ENCODE measurements at places on chromosomes 2 and 18.

DNA sequence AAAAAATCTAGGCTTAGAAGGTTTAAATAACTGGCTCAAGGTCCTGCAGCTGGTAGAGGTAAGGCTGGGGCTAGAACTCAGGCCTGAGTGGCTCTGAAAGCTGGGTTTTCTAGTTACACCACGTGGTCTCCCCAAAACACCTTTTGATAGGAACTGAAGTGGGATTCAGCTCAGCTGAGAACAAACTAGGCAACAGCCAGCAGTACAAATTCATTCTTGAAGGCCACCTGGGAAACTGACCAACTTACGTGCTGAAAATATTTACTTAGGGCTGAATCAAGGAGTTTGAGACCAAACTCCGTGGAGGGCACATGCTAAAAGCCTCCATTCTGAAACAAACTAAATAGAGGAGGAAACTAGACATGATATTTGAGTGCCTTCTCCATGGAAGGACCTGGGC, 67.2 kb downstream of the AOX1 start:
- no peak for DNase-seq

GRCh38 chr2:29578084-29578598, 343.2 kb downstream of the ALK start:
- no peak for DNase-seq

DNA sequence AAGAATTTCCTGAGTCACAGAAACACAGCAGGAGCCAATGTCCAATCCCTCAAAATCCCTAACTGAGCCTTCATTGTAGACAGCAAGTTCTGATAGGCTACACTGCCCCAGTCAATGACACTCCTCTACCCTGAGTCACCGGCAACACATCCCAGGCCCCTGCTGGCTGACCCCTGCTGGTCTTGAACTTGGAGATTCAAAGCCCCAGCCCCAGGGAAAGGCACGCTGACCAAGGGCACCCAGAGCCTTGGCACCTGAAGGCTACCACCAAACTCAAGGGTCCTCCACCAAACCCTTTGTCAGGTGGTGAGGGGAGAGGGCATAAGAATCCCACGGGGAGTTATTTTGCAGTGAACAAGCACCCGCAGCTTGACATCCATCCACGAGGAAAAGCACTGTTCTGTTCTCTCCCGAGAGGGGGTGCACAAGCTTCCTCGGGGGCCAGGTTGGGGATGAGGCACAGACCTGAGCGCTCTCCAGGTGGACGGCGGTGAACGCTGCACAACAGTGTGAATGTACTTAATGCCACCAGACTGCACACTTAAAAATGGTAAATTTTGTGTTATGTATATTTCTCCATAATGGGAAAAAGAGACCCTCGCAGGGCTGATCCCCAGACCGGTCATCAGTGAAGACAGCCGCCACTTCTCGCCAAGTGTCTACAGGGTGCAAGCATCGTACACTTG, 46.9 kb downstream of the TFCP2L1 start:
- no peak for DNase-seq

DNA sequence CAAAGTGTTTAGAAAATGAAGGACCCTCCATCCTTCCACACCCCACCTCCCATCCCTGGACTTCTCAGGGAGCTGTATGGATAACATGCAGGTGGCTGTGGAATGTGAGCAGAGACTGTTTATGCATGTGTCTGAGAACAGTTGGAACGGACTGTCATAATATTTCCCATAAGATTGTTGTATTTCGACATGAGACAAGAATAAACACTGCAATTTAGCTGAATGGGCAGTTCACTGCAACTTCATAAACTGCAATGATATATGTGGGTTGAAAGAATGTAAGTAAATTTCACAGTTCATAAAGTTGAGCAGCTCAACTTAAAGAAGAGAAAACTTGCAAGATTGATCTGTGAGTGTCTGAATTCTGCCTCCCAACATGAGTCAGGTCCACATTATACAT, 74.6 kb downstream of the MEP1B start:
- DNase-seq = no peak

DNA sequence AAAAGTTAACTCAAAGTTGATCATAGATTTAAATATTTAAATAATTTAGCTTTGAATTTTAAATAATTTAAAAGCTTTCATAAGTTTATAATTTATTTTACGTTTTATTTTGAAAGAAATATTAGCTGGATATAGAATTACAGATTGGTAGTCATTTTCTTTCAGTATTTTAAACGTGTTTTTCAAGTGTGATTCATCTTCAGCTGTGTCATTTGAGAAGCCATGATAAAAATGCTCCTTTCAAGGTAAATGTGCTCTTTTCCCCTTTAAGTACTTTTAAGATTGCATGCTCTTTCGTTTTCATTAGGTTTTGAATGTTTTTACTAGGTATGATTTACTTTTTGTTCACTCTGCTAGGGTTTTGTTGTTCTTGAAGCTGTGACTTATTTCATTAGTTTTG, 116.8 kb upstream of the FIGN start:
- no peak for DNase-seq
